Naive thymus-derived CD8-positive, alpha-beta T cell (primary cell): ENCODE measurements at places on chromosomes 1 and 21.

GRCh38 chr1:237745545-237745944, 145.2 kb downstream of the ZP4 start:
- no peak for DNase-seq

DNA sequence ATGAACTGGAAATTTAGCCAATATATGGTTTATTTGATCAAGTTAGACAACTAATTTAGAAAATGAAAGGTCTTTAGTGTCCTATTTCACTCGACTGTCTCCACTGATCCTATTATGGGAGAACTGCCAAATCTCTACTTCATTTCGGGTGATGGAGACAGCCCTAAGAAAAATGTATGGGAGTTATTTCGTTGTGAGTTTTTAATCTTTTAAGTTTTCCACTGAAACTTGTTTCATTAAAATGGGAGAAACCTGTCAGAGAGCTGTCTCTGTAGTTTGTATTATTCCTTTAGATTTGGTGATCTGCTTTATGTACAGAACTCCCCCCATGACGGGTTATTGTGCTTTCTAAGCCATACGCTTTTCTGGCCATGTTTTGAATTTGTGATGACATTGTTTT, 899.7 kb downstream of the ADGRL2 start:
- DNase-seq = no peak

DNA sequence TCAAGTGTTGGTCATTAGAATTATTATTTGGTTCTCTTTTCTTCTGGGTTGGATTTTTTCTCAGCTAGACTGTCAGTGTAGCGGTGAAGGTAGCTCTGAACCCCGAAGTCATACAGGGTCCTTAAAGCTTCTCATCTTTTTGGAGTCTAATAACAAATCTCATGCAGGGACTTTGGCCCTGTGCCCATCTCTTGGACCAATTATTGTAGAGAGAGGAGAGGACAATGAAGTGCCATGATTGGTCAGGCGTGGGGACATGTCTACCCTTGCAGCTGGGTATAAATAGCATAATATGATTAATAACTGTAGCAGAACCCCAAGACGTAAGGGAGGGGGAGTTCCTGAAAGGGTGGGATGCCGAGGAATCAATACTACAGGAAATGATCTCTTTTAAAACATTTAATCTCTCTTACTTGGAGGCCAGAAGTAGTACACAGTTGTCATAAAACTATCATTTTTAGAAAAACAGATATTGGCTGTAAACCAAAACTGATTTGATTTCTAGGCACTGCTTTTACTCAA, 8.8 kb downstream of the MAGI3 start:
- DNase-seq = no peak

- no peak for DNase-seq
Measured at GRCh38 chr1:70890408-70890807, 157.2 kb downstream of the PTGER3 start.

DNA sequence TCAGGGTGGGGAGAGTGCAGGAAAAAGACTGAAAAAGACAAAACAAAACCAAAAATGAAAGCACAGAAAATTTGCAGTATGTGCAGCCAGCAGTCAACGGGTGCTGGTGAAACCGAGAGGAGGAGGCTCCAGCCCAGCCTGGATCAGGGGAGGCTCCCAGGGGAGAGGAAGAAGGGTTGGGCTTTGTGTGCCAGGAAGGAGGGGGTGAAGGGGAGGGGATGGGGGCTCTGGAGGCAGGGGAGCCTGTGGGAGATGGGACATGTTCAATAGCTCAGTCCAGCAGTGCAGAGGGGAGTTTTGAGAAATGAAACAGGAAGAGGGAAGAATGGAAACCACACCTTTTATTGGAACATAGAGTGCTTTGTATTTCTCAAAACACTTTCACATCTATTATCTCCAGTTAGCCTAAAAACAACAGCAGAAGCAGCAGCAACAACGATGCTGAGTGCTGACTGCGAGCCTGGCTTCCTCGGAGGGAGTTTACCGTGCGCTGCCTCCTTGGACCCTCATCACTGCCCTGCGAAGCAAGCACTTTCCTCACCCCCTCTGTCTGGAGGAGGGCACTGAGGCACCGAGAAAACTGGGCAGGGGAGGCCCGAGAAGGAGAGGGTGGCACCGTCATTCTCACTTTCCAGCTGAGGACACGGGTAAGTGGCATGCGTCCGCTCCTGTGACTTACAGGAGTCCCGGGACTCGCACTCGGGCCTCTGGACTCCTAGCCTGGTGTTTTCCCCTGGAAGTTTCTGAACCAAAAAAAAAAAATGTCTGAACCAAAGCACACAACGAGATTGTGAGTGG, 62.9 kb downstream of the MDM4 start:
- no peak for DNase-seq
